Gastrocnemius medialis (tissue), 4 donors: ENCODE measurements at places on chromosomes 4 and X. TPM values are rescaled to one million over a fixed set of nuclear protein-coding genes. Genes with fewer than 3 reads are reported as not detected.
A peak's percentile ranks its signal among the peaks of the same experiment; 100 is the strongest.

Gene ARAF
- 49.7 TPM for total RNA-seq

Gene SMARCAD1
- 5.7 TPM for total RNA-seq

Gene CD38
- total RNA-seq = 1.8 TPM

Gene DCX
- not detected for total RNA-seq

Gene LANCL3
- total RNA-seq = 0.16 TPM

Gene PAGE4
- not detected for total RNA-seq

Gene PTCHD1
- total RNA-seq = 0.51 TPM

Gene CWH43
- not detected for total RNA-seq

Gene TCP11X2
- not detected for total RNA-seq

DNA sequence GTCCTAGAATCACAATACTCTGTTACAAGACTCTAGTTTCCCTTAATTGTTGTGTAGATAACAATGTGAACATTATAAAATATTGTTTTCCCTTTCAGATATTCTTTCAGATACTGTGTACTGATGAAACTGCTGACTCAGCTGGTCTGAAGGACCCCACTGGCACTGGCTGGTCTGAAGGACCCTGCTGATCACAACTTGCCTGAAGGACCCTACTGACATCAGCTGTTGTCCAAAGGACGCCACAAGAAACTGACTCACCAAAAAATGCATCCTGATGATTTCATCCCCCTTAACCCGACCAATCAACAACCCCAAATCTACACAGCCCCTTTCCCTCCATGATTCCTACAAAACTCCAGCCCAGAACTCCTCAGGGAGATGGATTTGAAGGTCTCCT is 258.8 kb upstream of the GNPDA2 start:
- DNase-seq = no peak

- DNase-seq = no peak
These were observed 6.7 kb upstream of the CD38 start for GRCh38 chr4:15771216-15772058.

- DNase-seq = no peak
These were observed 12.6 kb downstream of the LRPAP1 start for GRCh38 chr4:3519468-3520264.

DNA sequence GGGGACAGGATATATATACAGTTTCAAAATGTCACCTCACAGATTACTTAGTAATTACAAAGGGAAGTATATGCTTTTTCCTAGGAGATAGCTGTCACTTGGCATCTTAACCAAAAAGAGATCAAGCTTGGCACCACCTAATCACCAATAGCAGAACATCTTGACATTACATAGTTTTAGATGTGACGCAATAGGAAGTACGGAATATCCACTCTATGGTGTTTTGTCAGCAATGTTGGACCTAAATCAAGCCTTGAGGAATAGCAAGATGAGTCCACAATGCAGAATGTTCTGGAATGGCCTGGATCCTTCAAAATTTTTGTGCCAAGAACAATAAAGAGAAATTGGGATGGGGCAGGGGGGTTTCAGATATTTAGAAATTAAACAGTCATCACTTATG is 1488.2 kb downstream of the FSTL5 start:
- DNase-seq = no peak

DNA sequence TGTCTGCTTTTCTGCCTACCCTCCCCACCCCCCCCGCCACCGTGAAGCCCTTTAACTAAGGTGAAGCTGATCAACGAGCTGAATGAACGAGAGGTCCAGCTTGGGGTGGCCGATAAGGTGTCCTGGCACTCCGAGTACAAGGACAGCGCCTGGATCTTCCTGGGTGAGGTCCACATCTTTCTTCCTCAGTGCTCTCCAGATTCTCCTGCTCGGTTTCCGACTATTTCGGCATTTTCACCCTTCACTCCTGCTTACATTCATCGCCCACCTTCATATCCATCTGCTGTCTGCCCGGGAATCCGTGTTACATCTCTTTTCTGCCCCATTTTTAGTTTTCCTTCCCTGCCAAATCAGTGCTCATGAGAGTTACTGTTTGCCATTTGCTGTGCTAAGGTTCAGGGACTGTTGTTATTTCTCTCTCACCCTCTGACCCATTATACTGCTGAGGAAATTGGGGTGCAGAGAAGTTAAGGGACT is 459 bp downstream of the RBMX2 start:
- DNase-seq = no peak

DNA sequence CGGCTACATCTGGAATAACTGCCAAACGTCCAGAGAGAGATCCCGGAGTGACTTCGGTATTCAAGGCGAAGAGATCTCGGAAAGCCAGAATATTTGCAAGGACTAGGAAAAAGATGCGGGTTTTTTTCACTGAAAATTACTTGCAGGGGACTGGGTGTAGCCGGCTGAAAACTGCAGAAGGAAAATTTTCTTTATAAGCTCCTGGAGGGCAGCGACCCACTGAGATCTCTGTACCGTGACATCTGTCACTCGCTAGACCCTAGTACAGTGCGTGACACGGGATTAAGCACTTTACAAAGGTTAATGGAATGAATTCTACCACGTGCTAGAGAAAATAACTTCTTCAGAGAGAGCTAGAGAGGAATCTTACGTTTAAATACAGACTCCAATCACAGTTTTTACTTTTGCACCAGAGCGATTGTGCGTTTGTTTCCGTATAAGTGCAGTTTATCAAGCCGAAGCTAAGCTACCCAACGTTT is 1.1 kb upstream of the LCORL start:
- no peak for DNase-seq

- DNase-seq = no peak
These were observed 9.7 kb upstream of the CDKN2AIP start for GRCh38 chr4:183434666-183435190.

DNA sequence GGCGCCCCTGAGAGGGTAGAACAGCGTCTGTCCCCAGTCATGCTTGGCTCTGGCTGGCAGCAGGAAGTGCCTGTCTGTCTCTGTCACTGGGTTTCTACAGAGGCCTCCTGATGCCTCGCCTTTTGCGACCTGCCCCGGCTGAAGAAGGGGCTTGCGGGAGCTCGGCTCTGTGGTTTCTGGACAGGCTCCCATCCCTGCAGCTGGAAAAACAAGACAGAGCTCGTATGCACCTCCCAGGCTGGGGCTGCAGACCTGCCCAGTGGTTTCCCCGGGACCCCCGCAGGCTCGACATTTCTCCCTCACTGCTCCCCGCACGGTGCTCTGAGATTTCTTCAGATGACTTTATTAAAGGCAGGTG is 57.0 kb upstream of the SORCS2 start:
- DNase-seq = no peak

- DNase-seq = no peak
These were observed 1.6 kb downstream of the TBC1D14 start for GRCh38 chr4:6910960-6911874.

DNA sequence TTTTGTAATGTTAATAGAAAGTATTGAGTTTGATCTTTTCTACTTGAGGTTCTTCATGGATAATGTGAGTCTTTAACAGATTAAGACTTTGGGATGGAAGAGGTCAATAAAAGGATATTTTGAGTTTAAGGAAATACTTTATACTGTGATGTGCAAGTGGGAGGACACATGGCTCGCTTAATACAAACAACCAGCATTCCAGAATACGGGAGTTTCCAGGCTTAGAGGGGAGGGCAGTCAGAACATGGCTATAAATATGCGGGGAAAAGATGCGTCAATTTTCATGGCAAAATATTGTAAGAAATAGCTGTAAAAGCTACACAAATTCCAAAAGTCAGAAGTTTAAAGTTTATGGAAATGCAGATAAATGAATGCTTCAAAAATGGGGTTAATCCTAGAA is 192.3 kb downstream of the AASDH start:
- no peak for DNase-seq

DNA sequence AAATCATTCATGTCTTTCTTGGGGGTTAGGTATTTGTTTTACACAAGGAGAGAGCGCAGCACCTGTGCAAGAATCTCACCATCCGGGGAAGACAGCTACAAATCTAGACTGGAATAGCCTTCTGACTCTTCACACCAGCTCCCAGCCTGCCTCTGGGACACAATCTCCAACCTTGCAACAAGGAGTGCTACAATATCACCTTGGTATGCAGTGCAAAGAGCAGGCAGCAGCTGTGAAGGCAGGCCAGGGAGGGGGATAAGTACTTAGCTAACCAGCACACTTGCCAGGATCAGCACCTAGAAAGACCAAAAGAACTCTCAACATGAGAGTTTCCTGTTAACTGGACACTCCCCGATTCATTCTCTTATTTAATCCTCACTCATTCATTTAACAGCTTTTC is 235.3 kb downstream of the AR start:
- peak; percentile 27 for DNase-seq

DNA sequence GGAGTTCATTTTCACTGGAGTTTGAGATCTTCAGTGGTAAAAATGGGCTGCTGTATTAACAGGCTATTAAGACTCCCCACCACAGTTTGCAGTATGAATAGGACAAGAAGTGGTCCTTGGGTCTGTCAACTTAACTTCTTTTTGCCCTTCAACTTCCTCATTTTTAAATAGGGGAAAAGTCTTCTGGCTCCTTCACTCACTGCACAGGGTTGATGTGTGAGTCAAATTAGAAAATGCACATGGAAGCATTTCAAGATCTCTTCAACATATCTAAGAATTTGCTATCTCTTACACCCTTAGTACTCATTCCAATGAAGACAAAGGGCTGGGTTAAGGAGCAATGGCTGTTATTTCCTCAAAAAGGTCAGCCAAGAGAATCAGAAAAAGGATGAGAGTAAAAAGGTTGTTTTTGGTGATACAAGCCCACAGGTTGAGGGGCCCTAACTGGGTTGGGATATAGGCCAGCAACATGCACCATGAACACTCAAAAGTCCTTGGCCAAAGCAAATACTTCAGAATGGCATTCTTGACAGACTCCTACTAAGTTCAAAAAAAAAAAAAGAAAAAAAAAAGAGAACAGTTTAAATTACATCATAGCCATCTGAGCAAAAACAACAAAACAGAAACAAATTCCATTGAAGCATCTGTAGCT is 13.4 kb downstream of the PDE5A start:
- no peak for DNase-seq

DNA sequence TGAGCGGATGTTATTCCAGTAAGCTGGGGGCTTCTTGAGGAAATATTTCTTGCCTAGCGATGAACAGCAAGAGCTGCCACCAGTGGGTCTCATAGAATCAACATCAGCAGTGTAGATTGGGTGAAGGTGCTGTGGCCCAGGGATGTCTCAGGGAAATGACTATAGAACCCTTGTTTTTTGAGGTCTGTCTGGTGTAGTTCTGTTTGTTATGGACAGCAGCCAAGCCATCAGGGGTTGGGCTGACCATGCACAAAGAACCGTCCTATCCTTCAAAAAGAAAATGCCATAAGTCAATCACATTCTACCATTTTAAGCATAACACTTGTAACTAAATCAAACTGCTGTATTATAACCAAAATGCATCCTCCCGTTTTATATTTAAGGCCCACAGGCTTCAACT is 17.3 kb upstream of the C1GALT1C1 start:
- no peak for DNase-seq
